LoVo (cell line): ENCODE measurements at places on chromosomes 1 and 21.

GRCh38 chr1:161855260-161855659, 89.1 kb downstream of the ATF6 start:
- DNase-seq = no peak

GRCh38 chr1:108041360-108042142, 76.6 kb upstream of the VAV3 start:
- no peak for DNase-seq

DNA sequence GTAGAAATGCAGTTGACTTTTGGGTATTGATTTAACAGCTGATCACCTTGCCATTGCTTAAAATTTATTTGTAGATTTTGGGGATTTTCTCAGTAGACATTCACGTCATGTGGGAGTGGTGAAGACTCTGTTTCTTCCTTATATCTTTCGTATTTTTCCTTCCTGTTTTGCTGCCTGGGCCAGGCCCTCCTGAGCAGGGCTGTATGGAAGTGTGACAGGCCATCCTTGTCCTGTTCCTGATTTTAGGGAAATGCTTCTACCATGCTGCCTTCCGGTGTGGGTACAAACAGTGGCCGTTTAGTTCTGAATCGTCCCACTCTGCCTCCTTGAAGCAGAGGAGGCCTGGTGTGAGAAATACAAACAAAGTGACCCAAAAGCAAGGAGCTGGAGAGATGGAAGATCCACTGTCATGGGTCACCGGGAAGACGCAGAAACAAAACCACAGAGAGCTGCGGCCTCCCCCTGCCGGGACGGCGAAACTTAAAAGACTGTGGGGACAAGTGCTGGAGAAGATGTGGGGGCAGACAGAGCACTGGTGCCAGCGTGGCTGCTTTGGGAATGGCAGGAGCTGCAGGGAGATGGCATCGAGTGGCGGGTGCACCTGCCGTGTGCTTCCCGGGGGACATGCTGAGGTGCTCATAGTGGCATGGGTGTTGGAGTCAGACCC, 7.6 kb downstream of the AGPAT3 start:
- no peak for DNase-seq

- DNase-seq = no peak
Measured at GRCh38 chr1:14392161-14392858, 206.2 kb upstream of the KAZN start.

DNA sequence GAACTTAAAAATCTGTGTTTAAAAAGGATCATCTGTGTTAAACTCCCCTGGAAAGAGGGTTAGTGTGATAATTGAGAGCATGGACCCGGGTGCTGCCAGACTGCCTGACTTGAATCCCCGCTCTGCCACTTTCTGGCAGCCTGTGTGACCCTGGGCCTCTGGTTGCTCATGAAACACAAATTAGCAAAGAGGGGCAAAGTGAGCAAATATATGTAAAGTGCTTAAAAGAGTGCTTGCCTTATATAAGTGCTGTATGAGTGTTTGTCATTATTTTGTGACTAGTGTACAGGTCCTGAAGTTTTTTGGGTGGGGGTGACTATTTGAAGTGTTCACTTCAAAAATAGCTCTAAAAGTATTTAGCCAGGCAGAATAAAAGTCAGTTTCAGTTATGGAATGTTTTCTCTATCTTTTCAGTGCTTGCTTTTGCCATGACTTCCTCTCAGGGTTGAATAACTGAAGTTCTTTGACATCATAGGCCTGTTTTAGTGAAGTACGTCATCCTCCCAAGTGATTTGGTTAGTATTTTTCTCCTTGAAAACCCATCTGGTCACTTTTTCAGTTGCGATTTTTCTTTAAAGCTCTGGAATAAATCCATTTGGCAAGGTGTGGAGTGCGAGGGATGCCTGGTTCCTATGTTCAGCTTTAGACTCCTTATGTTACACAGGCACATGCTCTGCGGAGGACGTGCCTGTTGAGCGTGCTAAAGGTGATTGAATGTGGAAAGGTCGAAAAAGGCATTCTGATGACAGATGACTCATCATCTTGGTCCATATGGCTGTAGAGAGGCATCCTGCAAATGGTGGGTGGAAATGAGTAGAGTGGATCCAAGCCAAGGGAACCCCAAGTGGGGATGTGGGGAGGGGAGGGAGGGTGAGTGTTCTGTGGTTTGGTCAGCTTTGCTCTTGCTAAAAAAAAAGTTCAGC, 47.8 kb downstream of the AK4 start:
- DNase-seq = no peak

- DNase-seq = no peak
Measured at GRCh38 chr1:183063349-183063748, 40.1 kb downstream of the LAMC1 start.

DNA sequence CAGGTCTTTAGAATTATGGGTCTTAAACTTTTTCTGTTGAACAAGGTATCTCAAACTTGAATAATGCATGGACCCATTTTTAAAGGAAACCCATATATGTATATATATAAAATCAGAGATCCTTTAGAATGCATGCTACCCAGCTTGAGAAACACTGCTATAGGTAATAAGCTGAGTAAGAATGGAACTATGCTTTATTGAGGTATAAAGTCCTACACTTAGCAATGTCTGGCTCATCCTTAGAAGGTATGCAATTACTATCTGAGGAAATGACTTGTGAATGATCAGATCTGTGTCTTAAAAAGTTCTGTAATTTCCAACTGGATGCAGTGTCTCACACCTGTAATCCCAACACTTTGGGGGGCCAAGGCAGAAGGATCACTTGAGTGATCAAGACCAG, 11.2 kb downstream of the TRAF3IP3 start:
- DNase-seq = no peak

- DNase-seq = peak; percentile 40
Measured at GRCh38 chr1:164647211-164647610, 88.2 kb downstream of the PBX1 start.

DNA sequence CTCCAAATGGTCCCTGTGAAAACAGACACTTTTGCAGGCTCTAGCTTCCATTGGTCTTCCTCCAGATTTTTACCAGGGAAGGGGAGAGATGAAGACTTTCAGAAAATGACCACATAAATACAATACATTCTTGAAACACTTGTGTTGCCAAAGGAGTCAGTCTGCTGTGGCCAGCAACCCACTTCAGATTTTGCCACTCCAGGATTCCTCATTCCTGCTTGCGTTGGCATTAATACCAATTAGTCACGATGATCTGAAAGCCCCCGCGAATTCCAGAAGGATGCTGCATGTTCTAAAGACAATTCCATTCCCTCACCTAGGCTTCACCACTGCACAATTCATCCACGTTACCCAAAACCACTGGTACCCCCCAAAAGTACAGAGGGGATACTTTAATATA, 7.9 kb upstream of the BACE2 start:
- no peak for DNase-seq

GRCh38 chr1:246080031-246080430, 427.0 kb downstream of the SMYD3 start:
- DNase-seq = no peak

DNA sequence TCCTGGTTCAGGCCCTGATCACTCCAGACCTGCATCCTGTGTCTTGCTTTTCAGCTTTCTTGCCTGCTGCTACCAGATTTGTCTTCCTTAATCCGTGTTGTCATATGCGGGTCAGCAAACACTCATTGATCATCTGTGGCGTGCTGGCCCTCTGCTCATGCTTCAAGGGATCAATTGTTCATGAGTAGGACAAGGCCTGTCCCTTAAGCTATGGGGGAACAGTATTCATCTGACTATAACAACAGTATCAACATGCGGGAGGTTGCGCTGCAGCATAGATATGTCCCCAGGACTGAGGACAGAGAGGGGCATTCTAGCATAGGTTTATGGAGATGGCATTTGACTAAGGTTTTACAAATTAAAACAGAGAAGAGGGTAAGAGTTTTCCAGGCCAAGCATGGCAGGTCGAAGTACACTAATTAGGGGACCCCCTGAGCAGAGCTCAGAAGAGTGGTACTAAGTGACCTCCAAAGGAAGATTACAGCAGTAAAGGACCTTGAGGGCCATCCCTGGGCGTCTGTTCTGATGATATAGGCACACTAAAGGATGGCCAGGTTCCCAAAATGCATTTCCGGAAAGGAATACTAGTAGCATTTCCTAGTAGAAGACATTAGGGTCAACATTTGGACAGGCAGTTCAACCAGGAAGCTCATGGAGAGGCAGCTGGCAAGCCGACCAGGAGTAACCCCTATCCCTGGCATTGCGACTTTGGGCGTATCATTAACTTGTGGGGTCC, 811 bp upstream of the ZNF672 start:
- DNase-seq = no peak

DNA sequence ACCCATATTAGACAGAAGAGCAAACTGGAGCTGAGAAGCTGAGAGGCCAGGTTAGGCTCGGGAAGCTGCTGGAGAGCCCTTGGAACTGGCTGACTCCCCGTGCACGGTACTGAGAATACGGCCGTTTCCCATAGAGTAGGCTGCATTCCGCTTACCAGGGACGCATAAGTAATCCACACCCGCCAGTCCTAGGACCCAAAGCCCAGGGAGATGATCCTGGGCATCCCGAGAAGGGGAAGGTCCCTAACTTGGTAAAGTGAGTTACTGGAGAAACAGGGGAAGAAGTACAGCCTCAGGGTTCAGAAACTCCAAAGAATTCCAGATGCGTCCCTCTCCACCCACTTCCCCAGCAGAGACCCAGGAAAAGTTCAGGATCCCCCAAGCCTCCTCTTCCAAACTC, 1.3 kb downstream of the LRRC38 start:
- no peak for DNase-seq

DNA sequence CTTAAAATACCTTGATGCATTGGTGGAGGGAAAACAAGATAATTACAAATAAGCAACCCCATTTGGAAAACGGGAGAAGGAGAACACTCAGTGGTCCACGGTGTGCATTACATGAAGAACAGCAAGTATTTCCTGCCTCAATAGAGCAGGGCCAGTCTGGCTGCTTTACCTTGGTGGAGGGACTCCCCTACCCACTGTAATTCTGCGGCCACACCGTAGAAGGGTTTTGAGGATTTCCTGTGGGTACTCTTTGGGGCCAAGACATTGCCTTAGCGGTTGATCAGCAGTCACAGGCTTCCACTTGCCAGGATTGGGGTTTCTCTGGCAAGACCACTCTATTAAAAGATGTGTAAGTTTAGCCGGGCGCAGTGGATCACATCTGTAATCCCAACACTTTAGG, 16.3 kb upstream of the TMEM54 start:
- DNase-seq = no peak

GRCh38 chr1:215484171-215484939, 82.7 kb upstream of the KCTD3 start:
- no peak for DNase-seq

GRCh38 chr1:230970432-230970831, 8.2 kb downstream of the TTC13 start:
- DNase-seq = no peak

- DNase-seq = no peak
Measured at GRCh38 chr1:231814021-231814420, 187.4 kb downstream of the DISC1 start.

DNA sequence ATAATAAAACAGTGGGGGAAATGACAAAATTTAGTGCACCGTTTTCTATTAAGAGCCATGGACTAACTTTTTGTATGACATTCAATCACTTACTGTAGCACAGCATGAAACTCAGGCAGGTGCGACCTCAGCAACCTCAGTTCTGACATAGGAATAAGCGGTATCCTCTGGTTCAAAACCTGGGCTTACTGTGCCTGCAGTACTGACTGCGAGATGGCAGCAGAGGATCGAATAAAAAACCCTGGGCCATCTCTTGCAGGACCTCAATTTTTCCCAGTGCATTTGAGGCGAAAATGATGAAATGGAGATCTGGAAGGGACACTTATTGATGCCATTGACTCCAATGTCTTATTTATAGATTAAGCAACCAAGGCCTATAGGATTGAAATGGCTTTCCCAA, 214.7 kb downstream of the ADGRL2 start:
- no peak for DNase-seq

DNA sequence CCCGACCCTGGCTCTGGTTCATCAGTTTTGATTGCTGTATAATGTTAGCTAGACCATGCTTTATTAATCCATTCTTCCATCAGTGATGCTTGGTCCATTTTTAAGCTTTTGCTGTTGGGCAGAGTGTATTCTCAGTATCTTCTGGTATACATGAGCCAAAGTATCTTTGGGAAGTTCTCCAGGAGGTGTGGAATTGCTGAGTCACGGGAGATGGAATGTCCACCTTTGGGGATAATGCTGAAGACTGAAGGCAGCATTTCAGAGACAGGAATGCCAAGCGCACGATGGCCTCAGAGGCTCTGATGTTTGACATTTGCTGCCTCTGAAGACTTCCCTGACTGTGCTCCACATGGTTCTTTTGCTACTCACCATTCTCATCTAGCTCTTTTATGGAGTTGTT, 266.3 kb upstream of the KAZN start:
- DNase-seq = no peak

GRCh38 chr1:107623431-107623830, 341.5 kb downstream of the VAV3 start:
- no peak for DNase-seq

GRCh38 chr1:231396643-231397042, 25.4 kb downstream of the EGLN1 start:
- no peak for DNase-seq
